Activated T-helper 17 cell treated with anti-CD3 and anti-CD28 coated beads, Interleukin-2, amount 50 U/mL, for 72 hours (primary cell): ENCODE measurements at places on chromosomes 3 and 15. TPM values are rescaled to one million over a fixed set of nuclear protein-coding genes. Genes with fewer than 3 reads are reported as not detected.

PLSCR4 gene
- not detected for total RNA-seq

WDR49 gene
- total RNA-seq = 0.42 TPM

DNA sequence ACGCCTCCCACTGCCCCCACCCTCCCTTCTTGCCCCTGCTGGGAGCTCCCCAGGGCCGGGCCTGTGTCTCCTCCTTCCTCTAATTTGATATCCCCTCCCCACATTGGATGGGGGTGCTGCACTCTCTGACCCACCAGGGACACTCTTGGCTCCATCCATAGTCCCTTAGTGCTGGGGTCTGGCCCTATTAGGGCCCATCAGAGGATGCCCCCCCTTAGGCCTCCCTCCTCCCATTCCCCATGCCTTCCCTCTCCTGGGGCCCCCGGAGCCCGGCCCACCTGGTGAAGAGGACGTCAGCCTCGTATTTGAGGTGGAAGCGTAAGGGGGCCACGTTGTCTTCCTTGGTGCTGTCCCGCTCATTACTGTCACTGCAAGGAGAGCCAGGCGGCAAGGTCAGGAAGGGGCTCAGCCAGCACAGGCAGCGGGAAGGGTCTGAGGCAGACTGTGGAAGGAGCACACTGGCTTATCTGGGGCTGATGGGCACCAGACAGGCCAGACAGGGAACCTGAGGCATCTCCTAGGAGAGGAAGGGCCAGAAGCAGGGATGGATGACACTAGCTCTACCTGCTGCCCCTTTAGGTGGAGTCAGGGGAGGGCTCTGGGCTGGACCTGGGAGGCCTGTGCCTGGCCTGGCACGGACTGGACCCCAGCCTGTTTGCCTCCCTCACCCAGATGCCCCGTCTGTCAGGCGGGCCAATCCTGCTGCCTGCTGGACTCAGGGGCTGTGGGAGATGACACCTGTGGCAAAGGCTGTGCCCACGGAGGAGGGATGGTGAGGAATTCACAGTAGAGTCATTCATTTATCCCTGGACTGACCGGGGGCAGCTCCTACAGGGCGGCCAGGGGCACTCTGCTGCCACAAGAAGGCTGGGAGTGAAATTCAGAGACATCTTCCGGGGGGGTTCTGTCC is 36.2 kb downstream of the FEM1B start:
- ATAC-seq = no peak

BFSP2 gene
- total RNA-seq = 1.0 TPM

GRCh38 chr3:164459521-164460151 is 618.7 kb downstream of the SI start:
- no peak for ATAC-seq

GRCh38 chr3:176479248-176479647 is 718.0 kb downstream of the TBL1XR1 start:
- no peak for ATAC-seq

- no peak for ATAC-seq
These were observed 935.0 kb downstream of the FHIT start for GRCh38 chr3:60316121-60316797.

CRYGS gene
- 2.4 TPM for total RNA-seq

DNA sequence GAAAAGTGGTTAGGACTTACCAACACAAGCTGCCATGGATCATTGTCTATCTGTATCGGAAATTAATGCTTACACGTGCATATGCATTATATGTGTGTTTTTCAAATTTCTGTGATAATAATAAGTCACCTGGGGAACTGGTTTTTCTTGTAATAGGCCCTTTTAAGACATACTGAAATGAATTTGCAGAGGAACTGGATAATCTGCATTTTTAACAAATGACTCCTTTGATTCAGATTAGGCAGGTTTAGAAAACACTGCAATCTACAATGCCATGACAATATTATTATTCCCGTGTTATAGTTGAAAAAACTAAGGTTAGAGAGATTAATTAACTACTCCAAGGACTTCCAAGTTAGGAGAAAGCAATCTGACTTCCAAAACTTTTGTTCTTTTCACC is 23.4 kb downstream of the STRIT1 start:
- ATAC-seq = no peak

- no peak for ATAC-seq
These were observed 403.6 kb upstream of the CDIN1 start for GRCh38 chr15:36175741-36176291.

- no peak for ATAC-seq
These were observed 25.3 kb upstream of the TM4SF4 start for GRCh38 chr3:149449182-149449581.

- no peak for ATAC-seq
These were observed 905.7 kb downstream of the DIPK2A start for GRCh38 chr3:144877356-144877755.

DNA sequence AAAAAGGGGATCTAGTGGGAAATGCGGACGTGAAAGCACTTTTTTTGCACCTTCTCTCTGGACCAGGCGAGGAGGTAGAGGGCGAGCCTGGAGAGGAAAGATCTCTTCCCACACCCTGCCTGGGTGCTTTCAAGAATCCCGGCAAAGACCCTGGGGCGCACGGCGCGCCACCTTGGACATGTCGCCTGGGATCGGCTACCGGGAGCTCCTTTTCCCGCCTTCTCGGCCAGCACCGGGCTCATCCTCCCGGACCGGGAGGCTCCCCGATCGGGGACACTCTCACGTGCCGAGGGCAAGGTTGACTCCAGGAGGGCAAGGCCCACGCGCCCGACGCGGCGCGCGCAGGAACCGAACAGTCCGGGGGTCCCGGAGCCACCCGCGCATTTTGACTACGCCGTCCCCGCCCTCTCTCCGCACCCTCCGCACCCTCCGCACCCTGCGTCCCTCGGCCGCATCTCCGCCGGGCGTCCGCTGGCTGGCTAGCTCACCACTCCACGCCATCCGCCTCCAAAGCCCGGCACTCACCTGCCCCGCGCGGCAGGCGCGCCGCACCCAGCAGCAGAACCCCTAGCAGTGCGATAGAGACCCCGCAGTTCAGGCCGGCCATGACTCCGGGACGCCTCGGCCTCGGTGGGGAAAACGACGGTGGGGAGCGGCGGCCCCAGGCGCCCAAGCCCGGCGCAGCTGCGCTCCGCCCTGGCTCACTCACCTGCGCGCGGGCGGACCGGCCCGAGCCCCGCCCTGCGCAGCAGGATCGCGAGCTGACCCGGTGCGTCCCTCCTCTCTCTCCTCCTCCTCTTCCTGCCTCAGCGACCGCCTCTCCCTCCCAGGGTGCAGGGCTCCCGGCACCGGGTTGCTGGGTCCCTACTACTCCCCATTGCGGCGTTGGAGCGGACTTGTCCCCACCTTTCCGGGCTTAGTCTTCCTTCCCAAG is at the start of gene CDCP1:
Gene CDCP1 (minus strand): TSS at position 698 of the 934 bp plus-strand sequence. CDS start 91 bp downstream, at position 607.
- peak; percentile 47 for ATAC-seq

MRAS gene
- 0.67 TPM for total RNA-seq

SMAD6 gene
- total RNA-seq = not detected

GRCh38 chr3:20810555-20810954 is 624.5 kb upstream of the SGO1 start:
- no peak for ATAC-seq

GRCh38 chr15:48017747-48018146 is 103.0 kb upstream of the SLC24A5 start:
- no peak for ATAC-seq

DNA sequence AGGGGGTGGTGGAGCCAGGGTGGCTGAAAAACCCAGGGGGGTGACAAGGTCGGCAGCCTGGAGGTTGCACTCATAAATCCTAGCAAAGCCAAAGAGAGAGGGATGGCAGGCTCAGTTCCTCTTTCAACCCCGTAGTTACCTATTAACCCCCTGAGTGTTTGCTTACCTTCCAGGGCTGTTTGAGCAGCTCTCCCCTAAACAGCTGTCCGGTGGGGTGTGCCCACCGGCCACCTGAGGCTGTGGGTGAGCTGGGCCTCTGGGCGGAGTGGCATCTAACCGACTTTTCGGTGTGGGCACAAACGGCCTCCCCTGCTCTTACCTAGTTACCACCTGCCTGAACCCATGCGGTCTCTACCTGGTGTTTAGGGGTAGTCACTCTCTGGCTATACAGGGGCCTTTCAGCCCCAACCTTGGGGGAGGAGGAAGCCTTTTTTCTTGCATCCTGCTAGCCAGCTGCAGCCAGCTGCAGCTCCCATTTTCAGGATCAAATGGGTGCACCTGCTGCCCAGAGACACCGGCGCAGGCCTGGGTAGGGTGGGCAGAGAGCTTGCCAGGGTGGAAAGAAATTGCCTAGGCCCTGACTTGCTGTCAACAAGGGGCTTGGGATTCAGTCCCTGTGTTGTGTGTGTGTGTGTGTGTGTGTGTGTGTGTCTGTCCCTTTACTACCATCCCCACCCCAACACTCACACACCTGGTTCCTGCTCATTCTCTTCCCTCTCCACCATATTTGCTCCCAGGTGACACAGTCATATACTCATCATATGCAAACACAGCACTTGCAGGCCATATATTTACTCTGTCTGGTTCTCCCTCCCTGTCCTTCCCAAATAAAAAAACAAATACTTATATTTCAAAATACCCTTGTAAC is 3.7 kb downstream of the DLL4 start:
- no peak for ATAC-seq

C2CD4A gene
- 5.8 TPM for total RNA-seq

- no peak for ATAC-seq
These were observed 68.9 kb upstream of the ARL8B start for GRCh38 chr3:5053021-5053831.

- peak; percentile 48 for ATAC-seq
These were observed 16.7 kb downstream of the FAM174B start for GRCh38 chr15:92638709-92639365.

- ATAC-seq = no peak
These were observed 488.3 kb upstream of the ALCAM start for GRCh38 chr3:104878395-104878794.

- ATAC-seq = peak; percentile 47
These were observed 93.7 kb downstream of the RAD18 start for GRCh38 chr3:8869613-8870012.

GRCh38 chr3:129305592-129306091 is 27.0 kb downstream of the HMCES start:
- ATAC-seq = peak; percentile 69

IL16 gene
- total RNA-seq = 95.0 TPM

ITPKA gene
- total RNA-seq = 5.5 TPM

- ATAC-seq = no peak
These were observed 657.5 kb upstream of the NECTIN3 start for GRCh38 chr3:110413807-110414748.

DNA sequence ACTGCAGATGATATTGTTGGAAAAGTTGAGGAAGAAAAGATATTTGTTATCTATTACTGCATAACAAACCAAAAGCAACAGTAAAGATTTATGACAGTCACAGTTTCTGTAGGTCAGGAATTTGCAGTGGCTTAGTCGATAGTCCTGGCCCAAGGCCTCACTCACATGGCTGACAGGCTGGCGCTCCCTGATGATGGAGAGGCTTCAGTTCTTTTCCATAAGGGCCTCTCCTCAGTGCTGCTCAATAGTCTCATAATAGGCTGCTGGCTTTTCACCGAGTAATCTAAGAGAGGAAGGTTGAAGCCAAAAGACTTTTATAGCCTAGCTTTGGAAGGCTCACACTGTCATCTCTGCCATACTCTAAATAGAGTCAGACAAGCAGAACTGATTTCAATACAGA is 17.7 kb downstream of the IREB2 start:
- ATAC-seq = no peak

- ATAC-seq = no peak
These were observed 418 bp downstream of the ALPK3 start for GRCh38 chr15:84817466-84818081.

CCR2 gene
- total RNA-seq = 2.9 TPM

THUMPD3 gene
- total RNA-seq = 53.9 TPM

- no peak for ATAC-seq
These were observed 31.4 kb upstream of the ZBTB38 start for GRCh38 chr3:141336672-141337522.

DNA sequence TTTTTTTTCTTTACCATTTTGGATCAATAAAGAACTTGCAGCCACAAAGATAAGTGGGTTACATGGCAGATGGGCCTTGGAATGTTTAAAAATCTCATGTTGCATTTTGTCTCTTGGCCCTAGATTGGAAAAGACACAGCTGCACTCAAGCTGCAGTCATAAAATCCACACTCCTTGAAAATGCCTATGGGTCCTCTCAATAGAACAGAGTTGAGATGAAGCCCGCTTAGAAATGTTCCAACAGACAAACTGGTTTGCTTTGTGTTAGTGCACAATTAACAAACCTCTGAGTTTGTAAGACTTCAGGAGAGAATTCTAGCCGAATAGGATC is 401.2 kb upstream of the CDIN1 start:
- ATAC-seq = no peak

DNA sequence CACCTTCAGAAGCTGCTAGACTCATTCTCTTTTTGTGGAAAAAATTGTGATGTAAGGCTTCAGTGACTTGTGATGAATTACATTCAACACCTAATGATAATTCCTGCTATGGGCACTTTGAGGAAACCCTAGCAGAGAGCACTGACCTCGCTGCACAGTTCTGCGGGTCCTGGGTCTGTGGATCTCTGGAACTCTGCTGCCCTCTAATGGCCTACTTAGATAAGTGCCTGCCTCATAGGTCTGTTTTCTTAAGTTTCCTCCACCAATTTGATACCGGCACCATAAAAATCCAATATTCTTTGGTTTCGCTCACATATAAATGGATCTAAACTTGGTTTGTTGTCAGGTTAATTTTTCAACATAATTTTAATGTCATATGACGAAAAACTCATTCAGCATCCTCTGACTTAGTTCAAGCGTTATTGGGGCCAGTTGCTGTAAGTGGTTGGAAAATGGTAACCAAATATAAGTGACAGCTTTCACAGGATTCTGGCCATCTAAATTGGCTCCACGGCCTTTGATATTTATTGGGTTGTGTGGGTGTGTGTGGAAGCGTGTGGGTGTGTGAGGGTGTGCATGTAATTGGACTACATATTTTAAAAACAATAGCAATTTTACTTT is 10.4 kb downstream of the SLITRK3 start:
- peak; percentile 59 for ATAC-seq

HTR3E gene
- total RNA-seq = not detected

DNA sequence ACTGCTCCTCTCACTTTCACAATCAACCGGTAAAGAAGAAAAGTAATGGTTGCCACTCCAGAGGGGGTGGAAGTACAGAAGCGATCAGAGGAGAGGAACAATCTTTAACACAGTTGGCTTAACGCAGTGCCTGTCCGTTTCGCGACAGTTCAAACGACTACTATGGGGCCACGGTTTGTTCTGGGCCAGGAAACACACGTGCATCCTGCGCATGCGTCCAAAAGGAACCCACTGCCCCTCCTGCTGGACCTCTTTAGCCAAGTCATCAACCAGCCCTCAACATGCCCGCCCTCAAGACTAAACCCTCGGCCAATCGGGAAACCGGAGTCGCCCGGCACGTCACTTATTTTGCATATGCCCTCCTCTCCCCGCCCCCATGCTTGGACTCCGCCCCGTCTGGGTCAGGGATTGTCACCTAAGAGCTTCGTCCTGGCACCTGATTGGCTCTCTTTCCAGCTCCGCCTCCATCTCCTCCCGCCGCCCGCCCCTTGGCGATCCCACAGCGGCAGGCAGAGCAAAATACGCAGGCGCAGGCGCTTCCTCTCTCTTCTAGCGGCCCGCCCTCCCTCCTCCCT is 345 bp upstream of the CDV3 start:
- ATAC-seq = peak; percentile 81

GRCh38 chr3:5213574-5213966 is 26.1 kb downstream of the EDEM1 start:
- peak; percentile 39 for ATAC-seq

- ATAC-seq = no peak
These were observed 30.5 kb upstream of the IQCF2 start for GRCh38 chr3:51830836-51831385.

- no peak for ATAC-seq
These were observed 61.2 kb downstream of the CLDN1 start for GRCh38 chr3:190261015-190261414.

GRCh38 chr3:28286595-28286994 is 45.2 kb downstream of the CMC1 start:
- ATAC-seq = no peak
